RWPE1 (cell line): ENCODE measurements at places on chromosomes 16 and 17.
A peak's percentile ranks its signal among the peaks of the same experiment; 100 is the strongest.

DNA sequence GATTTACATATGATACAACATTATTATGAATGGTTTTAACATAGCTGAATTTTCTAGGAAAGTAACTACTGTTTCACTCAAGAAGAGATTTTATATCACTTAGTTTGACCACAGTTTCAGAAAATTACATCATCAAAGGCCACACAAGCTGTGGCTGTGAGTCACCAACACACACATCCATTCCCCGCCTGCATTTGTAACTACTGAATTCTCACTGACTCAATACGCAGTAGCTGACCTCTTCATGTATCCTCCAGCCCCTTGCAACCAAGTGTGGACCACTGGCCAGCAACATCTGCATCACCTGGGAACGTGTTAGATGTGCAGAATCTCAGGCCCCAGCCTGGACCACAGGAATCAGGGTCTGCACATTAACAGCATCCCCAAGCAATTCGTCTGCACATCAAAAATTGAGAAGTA is 197.6 kb downstream of the XYLT1 start:
- DNase-seq = peak; percentile 42

GRCh38 chr17:58215685-58216084 is 3.4 kb downstream of the MKS1 start:
- no peak for DNase-seq

- no peak for DNase-seq
These were observed 53.2 kb upstream of the ZNF750 start for GRCh38 chr17:82892899-82893565.

- DNase-seq = no peak
These were observed 390.3 kb upstream of the CCL2 start for GRCh38 chr17:33864758-33865229.
